ENCODE measurements at places on chromosomes 2 and 18.

DNA sequence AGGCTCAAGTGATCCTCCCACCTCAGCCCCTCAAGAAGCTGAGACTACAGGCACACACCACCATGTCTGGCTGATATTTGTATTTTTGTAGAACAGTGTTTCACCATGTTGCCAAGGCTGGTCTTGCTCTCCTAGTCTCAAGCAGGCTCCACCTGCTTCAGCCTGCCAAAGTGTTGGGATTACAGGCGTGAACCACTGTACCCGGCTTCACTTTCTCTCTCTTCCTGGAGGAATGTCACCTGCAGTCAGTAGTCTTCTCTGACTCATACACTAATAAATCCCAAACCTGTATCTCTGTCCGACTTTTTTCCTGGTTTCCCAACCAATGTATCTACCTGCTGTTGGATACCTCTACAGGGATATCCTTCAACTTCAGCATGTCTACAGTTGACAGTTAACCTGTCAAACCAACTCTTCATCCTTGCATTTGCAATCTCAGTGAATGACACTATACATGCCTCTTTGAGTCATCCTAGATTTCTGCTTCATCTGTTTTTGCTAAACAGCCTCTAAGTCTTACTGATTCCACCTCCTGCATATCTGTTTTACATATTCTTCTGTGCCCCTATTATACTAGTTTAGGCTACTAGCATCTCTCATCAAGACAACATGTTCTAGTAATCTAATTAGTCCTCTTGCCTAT lies 54.5 kb downstream of the RBBP8 start:
- DNase-seq: no peak

GRCh38 chr2:138649571-138649970 lies 130.6 kb downstream of the NXPH2 start:
- no peak for DNase-seq

DNA sequence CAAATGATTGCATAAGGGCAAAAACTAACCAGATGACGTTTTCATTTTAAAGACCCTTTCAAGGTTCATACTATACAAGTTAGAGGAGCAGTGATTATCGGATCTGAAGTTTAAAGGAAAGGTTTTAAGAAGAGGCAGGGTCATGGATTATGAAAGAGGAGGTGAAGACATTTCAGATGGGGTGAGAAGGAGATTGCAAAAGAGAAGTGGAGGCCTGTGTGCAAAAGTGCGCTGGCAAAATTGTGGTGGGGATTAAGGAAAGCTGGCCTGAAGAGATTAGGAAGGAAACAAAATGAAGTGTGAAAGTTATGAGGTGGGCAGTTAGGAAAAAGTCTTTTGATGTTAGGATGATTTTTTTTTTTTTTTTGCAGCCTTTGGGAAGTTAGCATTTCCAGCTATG lies 935.7 kb upstream of the FAM98A start:
- DNase-seq: no peak

- no peak for DNase-seq
Measured at GRCh38 chr2:27282892-27283291, 663 bp downstream of the TRIM54 start.
